Common myeloid progenitor, CD34-positive (primary cell): ENCODE measurements at places on chromosomes 4 and X.

DNA sequence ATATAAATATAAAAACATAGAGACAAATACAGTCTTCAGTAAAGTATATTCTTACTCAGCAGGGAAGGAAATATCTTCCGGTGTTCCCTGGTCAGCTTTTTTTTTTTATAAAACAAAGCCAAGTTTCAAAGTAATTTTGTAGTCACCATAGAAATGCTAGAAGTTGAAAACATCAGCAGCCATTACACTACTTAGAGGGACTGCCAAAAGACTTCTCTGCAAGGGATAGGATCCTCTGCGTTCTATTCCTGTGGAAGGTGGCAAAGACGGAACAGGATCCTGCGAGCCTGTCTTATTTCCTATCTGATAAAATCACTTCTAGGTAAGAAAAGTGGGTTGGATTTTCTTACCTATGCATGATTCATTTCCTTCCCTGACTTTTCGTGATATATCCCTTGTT, 19.4 kb downstream of the CLDN22 start:
- no peak for DNase-seq

DNA sequence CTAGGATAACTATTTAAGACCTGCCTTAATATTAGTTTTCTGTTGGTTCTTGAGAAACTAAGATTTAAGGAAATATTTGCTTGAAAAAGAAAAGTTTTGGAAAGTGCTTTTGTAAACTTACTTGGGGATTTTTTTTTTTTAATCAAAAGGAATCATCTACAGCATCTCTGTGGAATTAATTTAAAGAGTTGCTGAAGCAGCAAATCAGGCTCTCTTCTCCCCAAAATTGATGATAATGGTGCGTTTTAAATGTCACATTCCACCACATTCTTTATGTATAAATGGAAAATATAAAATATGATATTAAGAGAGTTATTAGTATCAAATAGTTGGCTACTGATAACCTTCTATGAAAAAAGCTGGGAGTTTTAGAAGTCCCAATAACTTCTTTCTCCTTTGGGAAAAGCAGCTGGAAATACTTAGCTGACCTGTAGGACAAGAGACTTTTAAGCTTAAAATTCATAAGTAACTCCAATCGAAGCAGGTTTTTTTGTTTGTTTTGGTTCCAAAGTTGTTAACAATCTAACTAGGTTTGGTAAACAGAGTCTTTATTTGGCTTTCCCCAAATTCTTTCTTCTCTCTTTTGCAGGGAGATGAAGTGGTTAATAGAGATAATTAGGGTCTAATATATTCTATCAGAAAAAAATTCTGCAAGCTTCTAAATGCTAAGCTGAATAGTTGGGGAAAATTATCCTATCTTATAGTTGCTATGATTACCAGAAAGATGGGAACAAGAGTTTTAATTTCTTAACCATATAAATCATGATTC, 4.4 kb downstream of the KLF3 start:
- no peak for DNase-seq

DNA sequence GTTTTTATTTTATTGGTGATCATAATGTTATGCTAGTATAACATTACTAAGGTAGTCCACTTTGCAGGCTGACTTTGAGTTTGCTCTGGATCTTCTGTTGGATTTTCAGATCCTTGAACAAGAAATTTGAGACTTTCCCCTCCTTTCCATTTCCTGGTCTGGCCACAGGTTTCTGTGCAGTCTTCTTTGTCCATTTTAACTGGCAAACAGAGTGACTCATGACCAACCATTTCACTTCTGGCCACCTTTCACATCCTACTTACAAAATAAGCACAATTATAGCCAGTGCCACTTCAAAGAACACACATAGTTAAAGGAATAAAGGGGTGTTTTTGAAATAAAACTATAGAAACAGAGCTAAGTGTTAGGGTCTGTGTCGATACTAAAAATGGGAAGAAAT, 8.4 kb downstream of the ANK2 start:
- no peak for DNase-seq

- DNase-seq: no peak
These were observed 64.7 kb upstream of the NKX1-1 start for GRCh38 chr4:1470816-1471442.

- DNase-seq: no peak
These were observed 24.2 kb upstream of the MXRA5 start for GRCh38 chrX:3370656-3371055.

GRCh38 chr4:109701566-109702410, 1.5 kb downstream of the CASP6 start:
- peak; percentile 33 for DNase-seq
